ENCODE measurements at places on chromosomes 1 and 21. TPM values are rescaled to one million over a fixed set of nuclear protein-coding genes. Genes with fewer than 3 reads are reported as not detected.

DNA sequence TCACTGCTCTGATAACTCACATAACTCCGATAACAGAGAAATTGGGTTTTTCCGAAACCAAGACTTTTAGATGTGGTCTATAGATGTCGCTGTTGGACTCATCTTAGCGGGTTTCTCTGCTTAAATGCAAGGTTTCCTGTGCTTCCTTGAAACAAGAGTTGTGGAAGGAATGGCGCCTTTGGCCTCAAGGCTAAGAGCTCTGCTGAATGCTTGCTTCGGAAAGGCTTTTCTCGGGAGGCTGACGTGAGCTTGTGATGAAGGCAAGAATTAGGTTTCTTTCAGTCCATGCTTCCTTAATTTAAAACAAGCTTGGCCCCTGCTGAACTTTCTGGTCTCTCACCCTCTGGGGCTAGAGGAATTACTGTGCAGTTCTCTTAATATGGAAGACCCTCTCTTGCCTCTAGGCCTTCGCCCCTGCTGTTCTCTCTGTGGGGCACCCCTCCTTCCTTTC, 113.5 kb downstream of the MAP3K21 start:
- peak; percentile 79 for DNase-seq

GRCh38 chr1:159012495-159012894, 2.8 kb downstream of the IFI16 start:
- peak; percentile 25 for DNase-seq

- DNase-seq, result no peak
Observed at GRCh38 chr1:33443705-33444180, 12.8 kb upstream of the PHC2 start.

DNA sequence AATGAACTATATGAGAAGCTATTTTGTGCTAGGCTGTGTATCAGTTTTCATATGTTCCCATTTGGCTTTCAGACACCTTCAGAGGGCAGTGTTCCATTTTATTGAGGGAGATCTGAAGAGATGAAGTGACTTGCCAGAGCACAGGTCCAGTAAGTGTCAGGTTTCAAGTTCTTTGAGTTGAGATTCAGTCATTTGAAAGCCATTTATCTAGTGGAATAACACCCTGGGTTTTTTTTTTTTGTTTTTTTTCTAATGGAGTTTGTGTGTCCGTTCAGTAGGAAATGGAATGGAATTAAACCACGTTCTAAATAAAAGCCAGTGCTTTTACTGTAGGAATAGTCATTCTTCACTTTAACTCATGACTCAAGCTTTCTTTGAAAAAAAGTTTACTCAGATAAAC, 652.9 kb upstream of the USP24 start:
- peak; percentile 55 for DNase-seq

- DNase-seq, result no peak
Observed at GRCh38 chr1:182114627-182115023, 53.1 kb upstream of the ZNF648 start.

GRCh38 chr21:39504230-39504629, 52.5 kb downstream of the SH3BGR start:
- no peak for DNase-seq

DNA sequence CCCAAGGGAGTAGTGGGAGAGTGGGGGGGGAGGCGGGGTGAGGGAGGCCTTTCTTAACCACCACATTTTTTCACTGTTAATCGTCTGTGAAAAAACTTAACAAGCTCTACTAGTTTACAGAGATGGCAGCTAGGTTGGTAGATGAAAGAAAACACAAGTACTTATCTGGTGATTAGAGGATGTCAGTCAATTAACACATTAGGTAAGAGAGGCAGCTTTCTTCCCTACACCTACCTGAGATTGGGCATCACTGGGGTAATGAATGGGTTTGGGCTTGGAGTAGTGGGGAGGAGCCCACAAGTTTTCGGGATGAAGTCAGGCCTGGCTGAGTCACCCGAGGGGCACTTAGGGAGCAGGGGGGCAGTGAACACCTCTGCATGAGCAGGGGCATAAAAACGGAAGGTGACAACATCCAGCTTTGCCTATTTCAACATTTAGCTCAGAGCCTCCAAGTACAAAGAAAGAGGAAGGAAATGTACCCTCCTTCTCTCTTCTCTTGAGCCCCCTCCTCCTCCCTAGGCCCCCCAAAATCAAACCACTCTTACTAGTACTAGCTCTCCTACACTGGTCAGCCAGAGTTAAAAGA, 2.5 kb downstream of the LBR start:
- peak; percentile 20 for DNase-seq

- DNase-seq, result no peak
Observed at GRCh38 chr21:20641241-20641640, 357.0 kb upstream of the NCAM2 start.

DNA sequence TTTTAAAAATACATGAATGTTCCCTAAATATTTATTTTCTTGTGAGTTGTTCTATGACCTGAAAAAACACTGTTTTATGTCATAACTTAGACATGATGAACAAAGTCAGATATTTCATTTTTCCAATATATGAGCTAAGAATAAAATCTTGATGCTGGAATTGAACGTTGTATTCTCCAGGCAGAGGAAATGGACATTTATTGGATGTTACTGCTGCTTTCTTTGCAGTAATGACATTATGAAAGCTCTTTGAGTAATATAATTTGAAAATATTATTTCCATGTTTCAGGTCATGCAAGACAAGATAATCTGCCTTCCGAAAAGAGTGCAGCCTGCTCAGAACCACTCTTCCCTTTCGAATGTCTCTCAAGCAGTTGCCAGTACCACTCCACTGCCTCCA, 79.5 kb downstream of the LRRC8C start:
- no peak for DNase-seq

GRCh38 chr1:36919491-36920145, 114.7 kb downstream of the GRIK3 start:
- DNase-seq, result no peak

DNA sequence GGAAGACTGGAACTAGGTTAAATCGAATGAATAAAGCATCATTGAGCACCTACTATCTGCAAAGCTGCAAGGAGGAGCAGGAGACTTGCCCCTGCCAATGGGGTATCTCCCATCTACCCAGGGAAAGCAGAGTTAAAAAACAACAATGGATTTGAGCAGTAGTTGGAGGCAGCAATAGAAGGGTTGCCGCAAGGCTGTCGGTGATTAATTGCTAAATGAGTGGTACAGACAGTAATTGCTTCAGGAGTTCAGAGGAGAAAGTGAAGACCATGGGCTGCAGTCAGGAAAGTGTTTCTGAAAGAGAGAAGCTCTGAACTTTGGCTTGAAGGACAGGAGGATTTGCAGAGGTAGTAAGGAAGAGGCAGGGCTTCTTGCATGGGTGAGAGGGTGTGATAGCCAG, 152.9 kb downstream of the ACTL8 start:
- DNase-seq, result no peak

DNA sequence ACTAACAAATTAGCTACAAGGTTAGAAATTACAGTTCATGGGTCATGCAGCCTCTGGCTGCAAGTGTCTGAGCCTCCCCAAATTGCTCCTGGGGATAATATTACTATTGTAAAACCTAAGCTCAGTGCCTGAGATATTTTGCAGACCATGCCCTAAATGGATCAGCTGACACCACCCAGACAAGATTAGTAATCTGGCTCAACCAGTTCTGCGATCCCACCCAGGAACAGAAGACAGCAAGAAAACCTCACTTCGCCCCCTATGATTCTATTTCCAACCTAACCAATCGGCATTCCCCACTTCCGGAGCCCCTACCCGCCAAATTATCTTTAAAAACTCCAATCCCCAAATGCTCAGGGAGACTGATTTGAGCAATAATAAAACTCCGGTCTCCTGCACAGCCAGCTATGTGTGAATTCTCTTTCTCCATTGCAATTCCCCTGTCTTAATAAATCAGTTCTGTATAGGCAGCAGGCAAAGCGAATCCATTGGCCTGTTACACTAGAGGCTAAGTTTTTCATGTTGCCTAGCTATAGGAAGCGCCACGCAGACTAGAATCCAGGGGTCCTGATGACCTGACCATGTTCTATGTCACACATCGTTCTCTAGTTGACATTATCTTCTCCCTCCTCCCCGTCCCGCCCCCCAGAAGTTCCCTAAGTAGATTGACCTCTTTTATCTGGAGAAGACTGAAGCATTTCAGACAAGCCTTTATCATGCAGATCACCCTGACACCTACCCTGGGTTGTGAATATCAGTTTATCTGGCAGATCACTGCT, 22.4 kb upstream of the ZFYVE9 start:
- DNase-seq, result no peak

GRCh38 chr1:43625063-43625780, 24.7 kb upstream of the KDM4A start:
- no peak for DNase-seq

BRWD1 gene
- 80.5 TPM for total RNA-seq

LEFTY2 gene
- total RNA-seq, result not detected

FAM131C gene
- 0.08 TPM for total RNA-seq

STMN1 gene
- 137 TPM for total RNA-seq

PRR9 gene
- total RNA-seq, result not detected

PDE9A gene
- not detected for total RNA-seq

BRDT gene
- total RNA-seq, result not detected

LMX1A gene
- not detected for total RNA-seq

SPRR3 gene
- total RNA-seq, result not detected

TSACC gene
- not detected for total RNA-seq

LRRC8B gene
- 2.5 TPM for total RNA-seq

CFAP74 gene
- not detected for total RNA-seq
